ENCODE measurements at places on chromosomes 4 and X.

GRCh38 chrX:5528057-5528456, 700.6 kb downstream of the NLGN4X start:
- DNase-seq: no peak

- no peak for DNase-seq
These were observed 61.6 kb upstream of the NAP1L5 start for GRCh38 chr4:88759039-88759894.

GRCh38 chr4:127113844-127114362, 518.9 kb upstream of the INTU start:
- DNase-seq: no peak

- DNase-seq: no peak
These were observed 25.6 kb downstream of the FLNA start for GRCh38 chrX:154348646-154349358.

GRCh38 chrX:45956191-45956870, 588.9 kb downstream of the ZNF674 start:
- no peak for DNase-seq

DNA sequence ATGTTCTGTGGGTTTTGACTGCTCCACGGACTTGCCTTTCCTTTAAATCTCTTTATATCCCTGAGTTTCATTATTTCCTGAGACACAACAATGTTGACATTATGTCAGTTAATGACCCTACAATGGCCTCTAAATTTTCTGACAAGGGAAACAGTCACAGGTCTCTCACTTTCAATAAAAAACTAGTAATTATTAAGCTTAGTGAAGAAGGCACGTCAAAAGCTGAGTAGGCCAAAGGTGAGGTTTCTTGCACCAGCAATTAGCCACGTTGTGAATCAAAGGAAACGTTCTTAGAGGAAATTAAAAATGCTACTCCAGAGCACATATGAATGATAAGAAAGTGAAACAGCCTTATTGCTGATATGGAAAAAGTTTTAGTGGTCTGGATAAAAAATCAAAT, 930.2 kb upstream of the GRID2 start:
- DNase-seq: no peak

DNA sequence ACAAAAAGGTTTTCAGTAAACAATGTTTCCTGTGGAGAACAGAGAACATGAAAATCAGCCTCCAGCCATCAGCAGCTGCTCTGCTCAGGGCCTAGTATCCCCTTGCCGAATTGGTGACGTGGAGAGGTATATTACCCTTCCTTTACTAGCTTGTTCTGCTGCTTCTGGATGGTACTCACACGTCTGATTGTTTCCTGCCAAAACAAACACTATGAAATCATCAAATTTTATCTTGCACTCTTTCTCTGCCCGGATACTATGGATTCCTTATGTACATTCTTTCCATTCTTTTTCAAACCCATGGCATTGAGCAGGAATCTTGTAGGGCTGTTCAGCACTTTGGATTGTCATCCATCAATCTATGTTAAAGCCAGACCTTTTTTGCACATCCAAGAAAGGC, 18.8 kb upstream of the METAP1 start:
- no peak for DNase-seq

DNA sequence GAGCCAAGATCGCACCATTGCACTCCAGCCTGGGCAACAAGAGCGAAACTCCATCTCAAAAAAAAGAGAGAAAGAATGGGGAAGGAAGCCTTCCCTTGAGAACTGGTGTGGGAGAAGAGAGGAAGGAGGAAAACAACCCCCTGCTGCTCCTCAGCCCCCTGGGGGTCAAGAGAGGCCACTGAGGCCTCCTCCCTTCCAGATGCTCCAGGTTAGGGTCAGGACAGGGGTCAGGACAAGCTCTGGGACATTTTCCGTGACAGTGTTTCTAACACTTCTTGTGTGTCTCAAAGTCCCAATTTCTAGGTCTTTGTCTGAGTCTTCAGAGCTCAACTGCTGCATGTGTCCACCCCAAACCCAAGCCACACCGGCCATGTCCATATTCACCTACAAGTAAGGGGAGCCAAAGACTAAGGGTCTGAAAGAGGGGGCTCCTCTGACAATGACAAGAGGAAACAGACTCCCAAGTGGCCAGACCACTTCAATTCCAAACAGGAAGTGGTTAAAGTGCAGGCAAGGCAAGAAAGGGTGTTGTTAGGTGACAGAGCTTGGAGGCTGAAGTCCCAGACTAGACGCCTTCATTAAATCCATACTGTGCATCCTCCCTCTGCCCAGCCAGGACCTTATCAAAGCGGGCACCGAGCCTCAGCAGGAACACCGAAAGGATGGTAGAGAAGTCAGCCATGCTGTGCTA, 8.3 kb downstream of the L1CAM start:
- no peak for DNase-seq

DNA sequence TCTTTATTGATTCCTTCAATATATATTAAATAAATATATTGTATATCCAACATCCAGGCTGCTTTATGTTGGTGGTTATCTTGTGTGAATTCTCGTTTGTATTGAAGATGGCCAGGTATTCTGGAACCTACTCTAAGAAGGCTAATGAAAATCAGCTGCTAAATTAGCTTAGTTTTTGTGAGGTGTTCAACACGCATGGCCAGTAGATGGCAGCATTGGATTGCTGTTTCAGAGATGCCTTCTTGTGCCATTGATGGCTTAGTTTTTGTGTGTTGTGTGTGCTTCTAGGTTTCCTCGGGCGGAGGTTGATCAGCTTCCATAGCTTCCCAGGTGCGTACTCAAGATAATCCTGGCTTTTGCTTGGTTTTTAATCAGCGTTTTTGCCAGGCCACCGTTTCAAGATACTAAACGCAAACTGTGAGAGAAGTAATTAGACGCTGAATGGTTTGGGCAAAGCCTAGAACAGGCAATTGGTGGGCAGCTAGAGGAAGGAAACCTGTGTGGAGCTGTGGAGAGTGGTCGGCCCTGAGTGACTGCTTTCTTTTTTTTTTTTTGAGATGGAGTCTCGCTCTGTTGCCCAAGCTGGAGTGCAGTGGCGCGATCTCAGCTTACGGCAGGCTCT, 15.1 kb downstream of the NOCT start:
- DNase-seq: peak; percentile 61

DNA sequence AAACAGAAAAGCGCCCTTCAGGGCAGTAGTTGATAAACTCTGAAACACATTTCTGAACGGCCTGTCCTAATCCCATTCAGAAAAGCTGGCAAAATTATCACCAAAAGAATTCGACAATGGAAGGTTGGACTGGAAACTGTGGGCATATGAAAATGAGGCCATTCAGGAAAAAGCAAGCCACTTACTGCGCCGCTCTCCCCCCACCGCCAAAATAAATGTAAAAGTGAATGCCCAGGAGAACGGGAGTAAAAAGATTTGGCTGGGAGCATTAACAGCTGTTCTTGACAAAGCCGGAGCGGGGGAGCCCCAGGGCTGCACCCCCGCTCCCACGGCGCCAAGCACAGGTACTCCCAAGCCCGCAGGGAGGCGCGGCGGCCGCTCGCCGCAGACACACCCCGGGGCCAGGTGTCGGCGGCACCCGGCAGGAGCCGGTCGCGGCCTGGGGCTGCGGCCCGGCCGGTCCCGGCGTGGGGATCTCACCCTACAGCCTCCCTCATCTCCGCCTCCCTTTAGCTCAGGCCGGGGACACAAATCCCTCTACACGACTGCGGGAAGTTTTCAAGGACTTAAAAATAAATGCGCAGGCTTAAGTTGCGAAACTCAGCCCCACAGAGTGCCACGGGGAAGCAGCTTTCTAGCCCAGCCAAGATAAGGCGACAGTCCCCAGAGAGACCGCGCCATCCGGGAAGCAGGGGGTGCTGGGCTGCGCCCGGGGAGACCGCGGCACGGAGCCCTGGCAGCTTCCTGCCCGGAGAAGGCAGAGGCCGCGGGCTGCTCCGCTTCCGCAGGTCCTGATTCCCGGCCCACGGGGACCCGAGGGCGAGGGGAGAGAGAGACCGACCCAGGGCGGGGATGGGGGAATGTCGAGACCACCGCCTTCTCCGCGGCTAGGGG, 593 bp downstream of the SH3RF1 start:
- DNase-seq: peak; percentile 47

DNA sequence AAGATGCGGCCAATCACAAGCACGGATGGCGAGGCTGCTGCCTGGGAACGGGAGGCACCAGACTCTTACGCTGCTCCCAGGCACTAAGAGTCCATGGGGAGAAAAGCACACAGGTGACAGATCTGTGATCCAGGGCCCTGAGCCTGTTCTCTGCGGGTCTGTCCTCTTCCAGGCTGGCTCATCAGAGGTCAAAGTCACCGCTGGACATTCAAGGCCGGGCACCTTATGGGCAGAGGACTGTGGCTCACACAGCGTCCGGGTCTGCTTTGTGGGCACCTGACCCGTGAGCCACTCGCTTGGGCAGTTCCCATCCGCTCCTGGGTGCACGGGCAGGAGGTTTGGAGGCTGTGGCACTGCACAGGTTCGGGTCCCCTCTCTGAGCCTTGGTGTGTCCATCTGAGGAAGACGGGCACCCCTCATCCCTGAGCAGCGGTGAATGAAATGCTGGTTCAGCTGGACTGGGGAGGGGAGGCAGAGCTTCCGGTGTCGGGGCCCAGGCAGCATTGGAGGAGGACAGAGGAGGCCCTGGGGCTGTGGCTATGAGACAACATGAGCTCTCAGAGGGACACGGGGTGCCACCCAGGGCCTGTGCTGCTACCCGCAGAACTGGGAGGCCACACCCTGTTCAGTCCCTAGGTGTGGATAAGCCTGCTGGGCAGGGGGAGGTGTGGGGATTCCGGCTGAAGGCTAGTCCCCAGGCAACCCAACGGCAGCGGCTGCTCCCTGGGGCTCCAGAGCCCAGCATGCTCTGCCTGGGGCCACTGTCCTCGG, 61.2 kb upstream of the AFAP1 start:
- no peak for DNase-seq

- DNase-seq: no peak
These were observed 10.5 kb upstream of the ADD1 start for GRCh38 chr4:2832981-2833670.

DNA sequence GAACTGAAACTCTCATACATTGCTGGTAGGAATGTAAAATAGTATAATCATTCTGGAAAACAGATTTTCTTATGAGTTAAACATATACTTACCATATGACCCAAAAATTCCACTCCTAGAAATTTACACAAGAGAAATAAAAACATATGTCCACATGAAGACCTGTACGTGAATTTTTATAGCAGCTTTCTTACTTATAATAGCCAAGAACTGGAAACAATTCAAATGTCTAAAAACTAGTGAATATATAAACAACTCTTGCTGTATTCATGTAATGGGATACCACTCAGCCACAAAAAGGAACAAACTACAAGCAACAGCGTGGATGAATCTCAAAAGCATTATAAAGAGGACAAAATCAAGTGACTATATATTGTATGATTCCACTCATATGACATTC, 27.5 kb downstream of the TMEM156 start:
- DNase-seq: no peak

DNA sequence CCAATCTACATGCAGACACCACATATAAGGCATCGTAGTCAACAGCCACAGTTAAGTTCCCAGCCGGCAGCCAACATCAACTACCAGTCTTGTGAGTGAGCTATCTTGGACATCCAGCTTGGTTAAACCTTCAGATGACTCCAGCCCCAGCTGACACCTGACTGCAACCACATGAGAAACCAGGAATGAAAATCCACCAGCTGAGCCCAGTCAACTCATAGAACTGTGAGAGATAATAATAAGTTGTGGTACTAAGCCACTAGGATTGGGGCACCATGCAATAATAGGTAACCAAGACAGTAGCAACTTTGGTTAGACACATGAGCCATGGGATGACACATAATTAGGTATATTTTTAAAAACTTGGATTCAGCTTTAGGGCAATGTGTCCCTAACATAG, 188.1 kb upstream of the BCOR start:
- DNase-seq: no peak

GRCh38 chr4:104490770-104491480, 3.8 kb downstream of the CXXC4 start:
- DNase-seq: peak; percentile 5

DNA sequence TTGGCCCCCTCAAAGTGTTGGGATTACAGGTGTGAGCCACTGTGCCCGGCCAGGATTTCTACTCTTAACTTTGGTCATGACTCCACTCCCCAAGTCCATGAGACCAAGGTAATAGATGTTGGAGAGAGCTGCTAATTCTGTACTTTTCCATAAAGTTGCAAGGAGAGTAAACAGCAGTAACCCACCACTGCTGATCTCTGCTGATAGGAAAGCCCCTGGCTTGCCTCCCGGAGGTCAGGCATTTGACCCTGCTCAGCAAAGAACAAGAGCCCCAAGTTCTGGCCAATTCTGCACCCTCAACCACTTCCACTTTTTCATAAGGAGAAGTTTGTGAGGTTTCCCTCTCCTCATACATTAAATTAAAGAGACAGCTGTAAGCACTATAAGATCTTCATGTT, 143.0 kb downstream of the RASL11B start:
- peak; percentile 19 for DNase-seq
